Breast epithelium (tissue), 4 donors: ENCODE measurements at places on chromosomes 4 and X. TPM values are rescaled to one million over a fixed set of nuclear protein-coding genes. Genes with fewer than 3 reads are reported as not detected.

The ADH1B gene
- total RNA-seq, result 5,080 TPM

The PDGFRA gene
- total RNA-seq, result 154 TPM

The CYTL1 gene
- 1.9 TPM for total RNA-seq

The SSX2 gene
- total RNA-seq, result not detected

The MOB1B gene
- 27.8 TPM for total RNA-seq

The GYPA gene
- total RNA-seq, result not detected

The TIMP1 gene
- 225 TPM for total RNA-seq

The ETDA gene
- not detected for total RNA-seq

The DUSP9 gene
- 0.33 TPM for total RNA-seq

The AADAT gene
- 6.2 TPM for total RNA-seq

The DNAAF6 gene
- not detected for total RNA-seq

The GPR82 gene
- total RNA-seq, result 0.16 TPM

The PPP4R3C gene
- total RNA-seq, result not detected

The CFAP299 gene
- total RNA-seq, result under 0.01 TPM

The NSD2 gene
- total RNA-seq, result 30.8 TPM

DNA sequence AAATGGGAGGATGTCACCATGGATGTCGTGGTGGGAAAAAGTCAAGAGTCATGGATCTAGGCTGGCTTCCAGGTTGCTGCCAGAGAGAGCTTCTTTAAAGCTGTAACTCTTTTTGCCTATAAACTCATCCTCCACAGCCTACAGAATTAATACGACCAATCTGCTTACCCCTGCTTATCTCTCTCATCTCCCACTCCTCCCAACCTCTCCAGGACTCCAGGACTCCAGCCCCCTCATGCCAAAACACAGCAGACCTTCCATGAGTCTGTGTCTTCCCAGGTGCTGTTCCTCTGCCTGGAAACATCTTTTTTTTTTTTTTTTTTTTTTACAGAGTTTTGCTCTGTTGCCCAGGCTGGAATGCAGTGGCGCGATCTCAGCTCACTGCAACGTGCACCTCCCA is 15.3 kb upstream of the SLC10A4 start:
- DNase-seq, result no peak

DNA sequence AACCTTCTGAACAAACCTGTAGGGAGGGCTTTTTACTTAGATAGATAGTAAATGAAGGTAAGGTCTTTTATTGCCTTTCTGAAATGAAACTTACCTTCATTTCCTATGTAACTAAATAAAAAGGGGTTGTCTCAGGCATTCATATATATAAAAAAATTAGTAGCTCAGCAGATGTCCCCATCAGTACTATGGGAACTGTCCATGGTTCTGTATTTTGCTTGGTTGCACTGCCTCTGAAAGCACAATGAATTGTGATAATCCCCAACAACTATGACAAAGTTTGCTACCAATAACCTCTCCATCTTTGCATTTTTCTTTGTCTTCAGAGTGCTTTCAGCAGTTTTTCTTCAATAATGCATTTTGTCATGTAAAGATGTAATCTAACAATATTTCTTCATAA is 222.4 kb downstream of the SLIT2 start:
- no peak for DNase-seq

- no peak for DNase-seq
These were observed 38.5 kb downstream of the ELF4 start for GRCh38 chrX:130071611-130072344.

- no peak for DNase-seq
These were observed 17.5 kb downstream of the PALLD start for GRCh38 chr4:168514249-168514852.

DNA sequence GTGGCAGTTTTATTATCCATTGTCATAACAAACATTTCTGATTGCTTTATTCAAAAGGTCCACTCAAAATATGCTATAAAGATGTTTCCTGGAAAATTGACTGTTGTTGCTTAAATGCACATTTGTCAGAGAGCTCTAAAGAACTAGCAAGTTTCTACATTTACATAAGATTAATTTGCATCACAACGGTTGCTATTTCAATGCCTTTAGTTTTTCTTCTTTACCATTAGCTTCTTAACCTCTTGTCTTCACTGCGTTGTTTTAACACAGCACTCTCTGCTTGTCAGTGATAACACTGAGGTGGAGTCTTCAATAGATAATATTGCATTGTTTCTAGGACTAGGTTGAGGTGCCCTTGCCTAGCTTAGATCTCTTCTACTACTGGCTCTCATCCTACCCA is 76.7 kb upstream of the GALNT7 start:
- no peak for DNase-seq

GRCh38 chr4:89588421-89588820 is 248.5 kb downstream of the SNCA start:
- no peak for DNase-seq

GRCh38 chrX:13377550-13377934 is 57.7 kb upstream of the ATXN3L start:
- DNase-seq, result no peak

- DNase-seq, result no peak
These were observed 335.6 kb upstream of the TRAM1L1 start for GRCh38 chr4:117420948-117421347.

GRCh38 chr4:15299627-15300026 is 128.2 kb upstream of the C1QTNF7 start:
- DNase-seq, result no peak

GRCh38 chr4:77800483-77801259 is 18.5 kb downstream of the CNOT6L start:
- DNase-seq, result no peak

- DNase-seq, result no peak
These were observed 332.5 kb downstream of the PDGFC start for GRCh38 chr4:156638925-156639605.

- no peak for DNase-seq
These were observed 24.4 kb downstream of the MFAP3L start for GRCh38 chr4:170001745-170002267.

GRCh38 chr4:166733686-166734085 is 500.6 kb downstream of the SPOCK3 start:
- DNase-seq, result no peak

DNA sequence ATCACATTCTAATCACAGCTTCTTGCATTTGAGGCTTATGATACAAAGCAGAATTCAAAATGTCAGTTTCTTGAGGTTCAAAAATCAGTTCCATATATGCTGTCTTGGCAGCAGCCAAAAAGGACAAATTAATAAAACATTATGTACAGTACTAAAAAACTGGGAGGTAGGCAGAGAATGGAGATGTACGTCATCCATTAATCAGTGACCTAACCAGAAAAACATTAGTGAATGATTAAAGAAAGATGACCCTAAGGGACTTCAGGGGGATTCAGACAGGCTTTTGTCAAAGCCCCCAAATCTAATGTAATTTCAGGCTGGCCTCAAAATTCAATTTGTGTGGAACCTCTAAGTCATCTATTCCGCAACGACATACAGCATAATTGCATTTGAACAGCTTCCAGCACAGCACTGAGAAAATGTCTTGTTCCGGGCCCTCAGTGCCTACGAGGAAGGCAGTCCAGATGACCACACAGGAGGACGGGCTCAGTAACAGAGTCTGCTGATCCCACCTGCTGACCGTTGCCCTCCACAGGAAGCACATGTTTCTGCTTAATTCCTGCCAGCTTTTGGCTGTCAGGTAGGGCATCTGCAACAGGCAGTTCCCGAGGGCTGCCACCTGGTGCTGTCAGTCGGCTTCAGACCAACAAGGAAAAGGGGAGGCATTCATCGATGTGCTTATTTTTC is 83.8 kb upstream of the HHIP start:
- DNase-seq, result no peak

- DNase-seq, result no peak
These were observed 81.2 kb downstream of the SPRY1 start for GRCh38 chr4:123477711-123478209.

GRCh38 chrX:19689170-19689779 is 174.0 kb upstream of the MAP3K15 start:
- no peak for DNase-seq

- DNase-seq, result no peak
These were observed 27.3 kb upstream of the CRLF2 start for GRCh38 chrX:1239681-1240142.

- DNase-seq, result no peak
These were observed 2.7 kb downstream of the CRMP1 start for GRCh38 chr4:5890063-5890727.

GRCh38 chr4:26268246-26268645 is 52.6 kb upstream of the RBPJ start:
- DNase-seq, result no peak

DNA sequence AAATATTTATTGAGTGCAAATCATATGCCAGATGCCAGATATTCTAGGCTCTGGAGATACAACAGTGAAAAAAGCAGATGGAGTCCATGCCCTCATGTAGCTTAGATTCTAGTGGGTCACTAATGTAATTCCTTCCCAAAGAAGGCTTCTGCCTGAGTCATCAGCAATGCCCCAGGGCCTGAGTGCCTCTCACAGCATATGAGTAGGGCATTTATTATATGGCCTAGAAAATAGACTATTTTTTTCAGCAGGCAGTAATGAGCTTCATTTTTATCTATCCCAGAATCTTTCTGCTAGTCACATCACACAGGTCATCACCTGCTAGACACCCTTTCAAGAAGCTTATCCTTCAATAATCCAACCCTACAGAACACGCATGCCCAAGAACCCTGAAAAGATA is 22.3 kb downstream of the TMEM31 start:
- no peak for DNase-seq

DNA sequence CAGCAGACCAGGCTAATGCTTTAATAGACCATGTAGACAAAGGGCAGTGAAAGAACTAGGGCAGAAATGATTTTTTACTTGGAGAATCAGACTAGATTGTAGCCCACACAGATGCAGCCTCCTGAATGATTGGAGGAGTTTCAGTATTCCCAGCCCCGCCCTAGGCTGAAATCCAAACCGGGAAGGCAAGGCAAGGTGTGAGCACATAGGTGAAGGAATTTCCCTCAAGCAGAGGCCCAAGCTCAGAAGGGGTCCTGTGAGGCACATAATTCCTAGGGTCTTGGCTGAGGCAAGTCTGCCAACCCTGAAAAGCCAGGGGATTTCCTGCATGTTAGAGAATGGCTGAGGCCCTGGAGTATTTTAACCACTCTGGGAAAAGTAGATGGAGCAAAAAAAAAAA is 56.4 kb upstream of the PAK3 start:
- DNase-seq, result no peak

GRCh38 chr4:74934016-74934831 is 1.3 kb downstream of the PARM1 start:
- DNase-seq, result peak; percentile 20

GRCh38 chrX:24025741-24026403 is 1.1 kb downstream of the KLHL15 start:
- peak; percentile 51 for DNase-seq
